ENCODE measurements at places on chromosomes 12 and 14.
A peak's percentile ranks its signal among the peaks of the same experiment; 100 is the strongest.

- DNase-seq: no peak
These were observed at the start of gene GPR68 for GRCh38 chr14:91244501-91244901. Gene GPR68, minus strand, starts transcription at chr14:91244704. Its CDS starts 9,654 bp downstream, at chr14:91235050.

DNA sequence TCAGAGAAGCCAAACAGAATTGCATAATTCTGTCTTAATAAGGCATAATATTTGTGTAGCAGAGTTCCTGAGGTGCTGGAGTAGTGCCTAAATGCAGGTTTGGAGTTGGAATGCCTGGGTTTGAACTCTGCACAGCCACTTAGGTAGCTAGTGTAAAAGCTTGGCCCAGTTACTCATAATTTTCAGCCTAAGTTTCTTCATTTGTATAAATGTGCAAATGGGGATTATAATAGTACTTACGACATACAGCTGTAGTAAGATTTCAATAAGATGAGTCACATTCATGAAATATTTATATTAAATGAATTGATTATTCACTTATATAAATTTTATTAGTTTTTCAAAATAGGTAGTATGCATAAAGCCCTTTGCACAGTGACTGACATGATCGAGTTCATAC is 175.8 kb downstream of the DERA start:
- DNase-seq: no peak

DNA sequence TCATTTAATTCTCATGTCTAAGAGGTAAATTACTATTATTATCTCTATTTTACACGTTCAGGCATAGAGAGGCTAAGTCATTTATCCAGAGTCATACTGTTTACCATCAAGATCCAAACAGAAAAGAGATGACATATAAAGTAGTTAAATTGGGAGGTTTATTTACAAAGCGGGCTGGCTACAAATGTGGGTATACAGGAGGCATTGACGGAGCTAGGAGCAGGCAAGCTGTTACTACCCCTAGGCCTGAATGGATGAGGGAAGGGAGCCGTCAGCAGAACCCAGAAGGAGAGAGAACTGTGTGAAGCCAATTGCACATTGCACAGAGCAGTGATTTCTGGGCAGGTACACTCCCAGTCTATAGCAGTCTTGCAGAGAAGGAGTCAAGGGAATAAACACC is 39.8 kb downstream of the DACT1 start:
- no peak for DNase-seq

DNA sequence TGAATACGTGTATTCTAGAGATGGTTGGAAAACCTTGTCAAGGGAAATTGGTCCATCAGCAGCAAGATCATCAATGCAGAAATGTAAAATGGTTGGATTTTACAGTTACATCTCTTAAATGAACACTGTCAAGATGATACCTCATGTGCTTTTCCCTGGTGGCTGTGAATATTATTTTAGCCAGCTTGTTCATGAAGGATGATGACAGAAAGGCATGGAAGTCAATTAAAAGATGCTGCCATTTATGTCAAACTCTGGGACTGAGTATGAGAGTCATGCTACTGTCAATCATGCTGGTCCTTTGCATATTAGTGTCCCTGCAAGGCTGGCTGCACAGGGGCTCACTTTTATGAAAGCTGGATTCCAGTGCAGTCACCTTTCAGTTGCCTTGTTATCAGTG is 10.3 kb upstream of the RERG start:
- DNase-seq: no peak

- DNase-seq: no peak
These were observed 70.7 kb downstream of the CDK17 start for GRCh38 chr12:96329545-96329944.

DNA sequence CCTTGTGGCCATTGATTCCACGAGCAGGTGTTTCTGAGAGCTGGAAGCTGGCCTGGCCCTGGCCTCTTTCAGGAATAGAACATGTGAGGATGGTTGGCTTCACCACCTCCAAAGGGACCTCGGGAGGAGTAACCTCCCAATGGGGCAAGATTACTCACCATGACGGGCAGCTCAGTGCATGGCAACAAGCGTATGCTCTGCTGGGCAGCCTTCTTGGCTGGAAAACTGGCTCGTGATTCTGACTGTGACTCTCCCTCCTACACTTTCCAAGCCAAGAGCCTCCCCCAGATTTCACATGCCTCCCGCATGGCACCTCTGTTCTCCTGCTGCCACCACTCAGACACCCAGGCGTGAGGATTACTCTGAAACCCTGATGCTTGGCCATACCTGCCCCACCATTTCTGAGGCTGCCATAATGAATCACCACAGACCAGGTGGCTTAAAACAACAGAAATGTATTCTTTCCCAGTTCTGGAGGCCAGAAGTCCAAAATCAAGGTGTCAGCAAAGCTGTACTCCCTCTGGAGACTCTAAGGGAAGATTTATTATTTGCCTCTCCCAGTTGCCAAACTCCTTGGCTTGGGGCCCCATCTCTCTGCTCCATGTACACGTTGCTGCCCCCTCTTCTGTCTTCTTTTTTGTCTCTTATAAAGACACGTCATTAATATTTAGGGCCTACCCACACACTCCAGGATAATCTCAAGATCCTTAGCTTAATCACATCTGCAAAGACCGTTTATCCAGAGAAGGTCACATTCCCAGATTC is 215.9 kb downstream of the CHST11 start:
- DNase-seq: peak; percentile 55

DNA sequence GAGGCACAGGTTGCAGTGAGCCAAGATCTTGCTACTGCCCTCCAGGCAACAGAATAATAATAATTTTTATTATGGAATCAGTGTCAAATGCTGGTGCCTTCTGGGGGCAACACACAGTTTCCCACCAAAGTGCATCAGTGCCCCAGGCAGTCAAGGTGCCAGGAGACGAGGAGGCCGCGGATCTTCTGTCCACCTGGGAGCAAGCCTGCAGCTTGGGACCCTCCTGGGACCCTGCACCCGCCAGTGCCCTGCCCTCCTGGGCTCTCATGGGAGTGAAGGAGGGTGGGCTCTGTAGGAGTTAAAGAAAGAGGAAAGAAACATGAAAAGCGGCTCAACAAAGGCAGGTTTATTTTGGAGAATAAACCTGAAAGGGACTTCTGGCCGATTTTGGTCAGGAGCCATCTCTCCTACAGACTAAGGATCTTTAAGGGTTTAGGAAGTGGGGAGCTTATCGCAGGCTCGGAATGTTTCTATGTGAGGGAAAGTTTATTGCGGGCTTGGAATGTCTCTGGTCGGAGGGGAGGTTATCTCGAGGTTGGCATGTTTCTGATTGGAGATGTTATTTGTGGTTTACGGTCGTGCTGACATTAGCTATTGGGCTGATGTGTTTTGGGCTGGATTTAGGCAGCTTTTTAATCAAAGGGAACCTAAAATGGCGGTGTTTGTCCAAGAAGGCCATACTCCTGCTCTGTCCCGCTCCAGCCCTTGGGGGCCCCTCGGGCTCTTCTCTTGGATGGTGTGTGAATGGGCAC is 1.1 kb upstream of the ASPG start:
- DNase-seq: no peak

DNA sequence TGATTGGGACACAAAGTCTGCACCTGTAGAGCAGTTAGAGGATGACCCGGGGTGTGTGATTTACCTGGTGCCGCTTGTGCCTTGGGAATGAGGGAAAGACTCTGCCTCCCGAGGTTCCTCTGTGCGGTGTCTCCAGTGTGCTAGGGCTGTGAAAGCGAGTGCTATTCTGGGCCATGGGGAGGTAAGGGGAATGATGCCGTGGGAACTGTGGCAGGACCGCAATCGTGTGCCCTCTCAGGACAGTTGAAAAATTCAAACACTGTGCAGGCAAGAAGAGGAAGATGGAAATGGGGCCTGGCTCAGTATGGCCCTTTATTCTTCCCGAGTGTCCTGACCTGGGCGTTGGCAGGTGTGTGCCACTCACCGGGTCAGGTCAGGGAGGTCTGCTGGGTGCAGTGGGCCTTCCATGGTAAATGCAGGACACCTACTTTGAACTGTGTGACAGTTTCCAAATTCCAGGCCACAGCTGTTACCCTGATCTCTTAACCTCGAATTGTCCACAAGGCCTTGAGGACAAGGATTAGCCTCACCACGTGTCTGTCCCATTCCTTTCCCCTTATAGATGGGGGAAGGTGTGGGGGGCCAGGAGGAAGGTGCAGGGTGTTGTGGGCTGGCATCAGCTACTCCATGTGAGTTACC is 1.4 kb downstream of the SIVA1 start:
- no peak for DNase-seq

DNA sequence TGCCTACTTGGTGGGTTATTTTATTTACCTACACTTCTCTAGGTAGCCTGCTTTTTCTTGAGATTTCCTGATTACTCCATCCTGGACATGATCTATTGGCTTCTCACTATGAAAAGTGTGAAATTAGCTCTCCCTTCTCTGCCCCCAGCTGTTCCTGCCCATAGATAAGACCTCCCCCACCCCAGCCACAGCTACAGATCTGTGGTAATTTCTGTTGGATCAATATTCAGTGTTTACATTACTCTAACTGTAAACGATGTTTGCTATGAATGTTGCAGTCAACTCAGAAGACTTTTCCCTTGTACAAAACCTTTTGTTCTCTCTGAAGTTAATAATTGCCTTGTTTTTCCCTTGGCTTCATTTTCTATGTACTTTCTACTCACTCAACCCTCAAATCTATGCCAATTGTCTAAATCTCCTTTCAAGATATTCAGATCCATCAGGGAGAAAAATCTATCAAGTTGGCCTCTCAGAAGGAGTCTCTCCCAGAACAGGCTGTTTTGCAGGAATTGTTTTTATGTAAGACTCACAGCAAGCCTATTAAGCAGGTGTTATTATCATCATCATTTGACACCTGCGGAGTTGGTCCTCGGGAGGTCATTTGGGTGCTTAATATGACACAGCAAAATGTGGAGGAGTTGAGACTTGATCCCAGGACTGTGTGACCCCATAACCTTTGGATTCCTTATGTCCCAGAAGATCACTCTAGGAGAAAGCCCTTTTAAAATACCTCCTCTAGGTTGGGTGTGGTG is 227.4 kb downstream of the SUDS3 start:
- no peak for DNase-seq

DNA sequence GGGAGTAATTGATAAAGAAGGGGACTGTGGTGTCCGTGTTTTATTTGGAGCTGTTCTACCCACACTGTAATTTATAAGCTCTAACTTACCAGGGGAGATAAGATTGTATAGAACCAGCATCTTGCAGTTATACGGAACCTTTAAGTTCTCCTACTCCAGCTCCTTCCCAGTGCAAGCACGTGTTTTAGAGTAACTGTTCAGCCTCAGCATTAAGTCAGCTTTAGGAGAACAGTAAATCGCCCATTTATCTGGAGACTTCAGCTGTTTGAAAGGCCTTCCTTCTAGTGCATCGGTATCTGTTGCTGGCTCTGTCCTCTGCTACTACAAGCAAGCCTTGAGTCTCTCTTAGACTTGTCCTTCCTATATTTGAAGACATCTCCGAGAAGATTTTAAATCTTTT is 95.6 kb downstream of the ETV6 start:
- DNase-seq: no peak

- DNase-seq: no peak
These were observed 128.2 kb downstream of the SLC38A6 start for GRCh38 chr14:61109288-61109687.

DNA sequence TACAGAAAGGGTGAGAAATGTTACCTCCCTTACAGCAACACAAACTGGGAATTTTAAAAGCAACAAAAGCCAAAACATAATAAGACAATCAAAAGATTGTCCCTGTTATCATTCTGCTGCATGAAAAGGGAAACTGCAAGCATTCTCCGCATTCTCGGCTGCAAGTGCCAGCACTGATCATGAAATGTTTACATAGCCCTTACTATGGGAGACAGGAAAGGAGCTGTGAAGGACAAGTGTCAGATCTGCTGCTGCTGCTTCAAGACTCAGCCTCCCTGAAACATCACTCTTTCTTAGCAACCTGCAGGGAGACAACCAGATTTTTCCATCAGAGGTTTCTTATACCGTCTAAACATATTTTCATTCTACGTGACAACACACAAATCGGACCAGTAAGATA is 20.1 kb downstream of the DENND5B start:
- DNase-seq: no peak

DNA sequence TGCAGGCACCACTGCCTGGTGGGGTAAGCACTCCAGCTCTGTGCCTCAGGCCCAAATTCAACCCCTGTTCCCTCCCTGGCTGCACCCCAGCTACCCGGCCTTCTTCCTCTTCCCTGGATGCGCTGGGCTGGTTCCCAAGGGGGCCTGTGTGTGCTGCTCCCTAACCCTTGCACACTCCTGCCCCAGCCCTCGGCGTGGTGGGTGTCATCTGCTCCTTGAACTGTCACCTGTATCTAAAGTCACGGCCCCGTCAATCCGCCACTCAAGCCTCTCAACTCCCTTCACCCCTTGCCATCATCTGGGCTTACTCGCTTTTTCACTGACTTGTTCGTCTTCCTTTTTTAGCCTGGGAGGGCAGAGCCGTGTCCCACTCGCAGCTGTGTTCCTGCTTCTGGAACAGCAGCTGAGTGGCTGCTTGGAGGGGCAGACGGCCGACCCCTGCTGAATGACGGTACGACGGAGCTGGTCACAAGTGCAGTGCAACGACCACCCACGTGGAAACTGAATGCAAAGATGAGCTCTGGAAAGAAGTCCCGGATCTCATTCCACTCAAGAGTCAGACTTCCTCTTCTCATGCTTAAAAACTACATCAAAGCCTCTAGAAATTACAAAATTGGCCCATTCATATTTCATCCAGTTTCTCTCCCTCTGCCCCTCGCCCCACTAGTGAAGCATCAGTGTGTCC is 138.9 kb downstream of the PIWIL1 start:
- no peak for DNase-seq

GRCh38 chr12:81022531-81022930 is 55.3 kb upstream of the ACSS3 start:
- no peak for DNase-seq

DNA sequence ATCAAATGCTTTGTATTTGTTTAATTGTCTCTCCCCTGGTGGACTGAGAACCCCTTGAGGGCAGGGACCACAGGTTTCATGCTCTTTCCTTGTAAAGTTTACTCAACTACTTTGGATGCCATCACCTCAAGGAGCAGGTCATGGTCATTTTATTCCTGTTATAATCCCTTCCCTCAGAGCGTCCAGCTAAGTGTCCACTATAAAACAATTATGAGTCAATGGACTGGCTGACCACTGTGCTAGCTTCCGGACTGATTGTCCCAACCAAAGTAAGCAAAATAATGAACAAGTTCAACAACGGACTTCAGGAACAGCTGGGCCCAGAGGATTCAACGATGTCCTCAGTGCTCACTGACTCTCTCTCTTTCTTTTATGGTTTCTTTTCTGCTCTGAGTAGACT is 18.2 kb downstream of the AK7 start:
- DNase-seq: no peak

DNA sequence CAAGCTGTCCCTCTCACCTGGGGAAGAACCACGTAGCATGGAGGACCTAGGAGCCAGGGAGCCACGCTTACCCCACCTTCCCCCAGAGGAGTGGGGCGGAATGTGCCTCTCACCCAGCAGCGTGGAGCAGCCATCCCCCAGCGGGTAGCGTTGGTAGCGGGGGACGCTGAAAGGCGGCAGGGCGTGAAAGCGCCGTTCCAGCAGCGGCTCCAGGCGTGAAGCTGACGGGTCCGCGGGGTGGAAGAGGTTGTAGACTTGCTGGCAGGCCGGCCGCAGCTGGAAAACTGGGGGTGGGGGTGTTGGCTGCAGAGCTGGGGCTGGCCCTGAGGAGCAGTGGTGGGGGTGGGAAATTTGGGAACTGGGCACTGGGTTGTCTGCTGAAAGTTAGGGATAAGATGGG is 11.9 kb downstream of the ARL6IP4 start:
- no peak for DNase-seq

- DNase-seq: no peak
These were observed 40.4 kb upstream of the LDHB start for GRCh38 chr12:21697904-21698630.
